ENCODE measurements at places on chromosomes 3 and 15.

DNA sequence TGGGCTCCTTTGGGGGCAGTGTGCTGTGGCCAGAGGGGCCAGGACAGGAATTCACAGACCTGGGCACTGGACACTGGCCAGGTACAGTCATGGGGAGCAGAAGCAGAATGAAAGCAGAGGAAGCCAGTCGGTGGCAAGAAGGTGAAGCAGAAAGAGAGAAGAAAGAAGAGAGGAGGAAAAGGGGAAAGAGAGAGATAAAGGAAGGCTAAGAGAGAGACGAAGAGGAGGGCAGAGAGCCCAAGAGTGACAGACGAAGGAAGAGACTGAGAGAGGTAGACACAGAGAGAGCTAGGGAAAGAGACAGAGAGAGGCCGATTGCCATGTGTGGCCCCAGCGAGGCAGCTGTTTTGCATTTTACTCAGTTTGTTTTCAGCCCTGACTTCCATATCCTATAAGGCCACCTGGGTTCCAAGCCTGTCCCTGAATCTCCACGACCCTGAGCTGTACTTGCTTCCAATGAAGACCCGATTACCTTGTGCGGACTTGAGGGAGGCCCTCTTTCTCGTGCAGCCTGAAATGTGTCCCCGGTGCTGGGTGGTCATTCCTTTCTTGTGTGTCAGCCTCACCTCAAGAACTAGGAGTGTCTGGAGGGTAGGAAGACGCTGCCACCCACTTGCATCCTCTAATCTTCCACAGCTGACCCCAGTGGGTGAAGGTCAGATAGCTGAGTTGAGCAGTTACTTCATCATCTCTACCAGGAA, 73.9 kb downstream of the LSM3 start:
- no peak for DNase-seq

DNA sequence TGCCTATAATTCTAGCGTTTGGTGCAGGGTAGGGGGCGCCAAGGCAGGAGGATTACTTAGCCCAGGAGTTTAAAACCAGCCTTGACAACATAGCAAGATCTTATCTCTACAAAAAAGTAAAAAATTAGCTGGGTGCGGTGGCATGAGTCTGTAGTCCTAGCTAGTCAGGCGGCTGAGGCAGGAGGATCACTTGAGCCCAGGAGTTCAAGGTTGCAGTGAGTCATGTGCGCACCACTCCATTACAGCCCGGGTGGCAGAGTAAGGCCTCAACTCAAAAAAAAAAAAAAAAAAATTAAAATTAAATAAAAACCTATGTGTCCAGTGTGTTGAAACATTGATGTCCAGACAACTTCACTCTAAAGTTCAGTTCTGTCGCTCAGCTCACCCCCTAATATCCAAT, 78.2 kb upstream of the SOX2 start:
- no peak for DNase-seq

DNA sequence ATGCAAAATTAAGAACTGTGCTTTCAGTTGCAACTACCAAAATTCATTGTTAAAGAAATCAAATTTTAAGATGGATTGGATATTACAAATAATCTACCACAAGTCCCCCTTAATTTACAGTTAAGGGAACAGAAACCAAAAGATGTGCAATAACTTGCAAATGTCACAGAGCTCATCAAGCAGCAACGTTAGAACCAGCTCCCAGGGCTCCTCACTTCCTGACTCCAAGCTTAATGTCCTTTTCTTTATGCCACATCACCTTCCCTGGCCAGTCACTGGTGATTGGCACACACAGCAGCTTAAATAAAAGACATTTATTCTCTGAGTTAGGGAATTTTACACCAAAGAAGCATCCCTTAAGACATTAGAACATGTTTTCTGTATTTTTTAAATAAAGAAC, 159.7 kb downstream of the RSL24D1 start:
- DNase-seq: no peak

DNA sequence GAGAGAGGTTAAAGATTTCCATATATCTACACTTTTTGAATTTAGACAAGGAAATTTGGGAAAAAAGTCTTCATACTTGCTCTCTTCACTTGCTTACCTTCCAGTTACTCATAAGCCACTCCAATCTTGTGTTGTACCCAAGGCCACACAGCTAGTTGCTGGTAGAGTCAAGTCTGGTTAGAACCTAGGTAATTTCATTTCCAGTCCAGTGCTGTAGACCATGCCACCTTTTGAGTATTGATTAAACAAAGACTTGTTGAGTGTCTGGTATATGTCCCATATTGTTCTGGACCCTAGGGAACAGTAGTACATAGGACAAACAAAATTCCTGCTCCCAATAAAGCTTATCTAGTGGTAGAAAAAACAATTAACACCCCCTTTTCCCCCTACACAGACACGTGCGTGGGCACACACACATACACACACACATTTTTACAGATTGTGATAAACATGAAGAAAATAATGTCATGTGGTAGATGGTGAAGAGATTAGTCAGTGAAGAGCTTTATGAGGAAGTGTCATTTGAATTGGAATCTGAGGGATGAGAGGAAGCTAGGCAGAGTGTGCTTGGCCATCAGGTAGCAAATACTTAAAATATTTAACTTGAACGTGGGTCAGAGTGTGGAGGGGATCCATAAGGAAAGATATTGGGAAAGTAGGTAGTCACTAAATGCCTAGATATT, 2.1 kb downstream of the CMC1 start:
- DNase-seq: no peak

DNA sequence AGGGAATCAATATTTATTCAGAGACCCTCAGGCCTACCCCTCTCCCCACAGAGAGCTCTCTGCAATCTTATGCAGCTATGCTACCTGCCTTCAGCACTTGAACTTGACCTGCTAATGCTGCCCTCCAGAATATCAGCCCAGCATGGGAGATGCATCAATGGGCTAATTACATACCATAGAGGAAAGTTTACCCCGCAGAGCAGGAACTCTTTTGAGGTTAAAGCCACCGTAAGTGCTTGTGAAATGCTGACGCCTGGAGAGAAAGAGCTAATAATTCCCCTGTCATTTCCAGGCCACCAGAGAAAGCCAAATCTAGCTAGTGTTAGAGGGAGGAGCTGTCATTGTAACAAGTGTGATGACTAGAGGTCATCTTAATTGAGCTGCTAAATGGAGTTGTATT, 127.5 kb downstream of the CHST2 start:
- no peak for DNase-seq

Data from CD4-positive, alpha-beta T cell treated with Interleukin-2 at 100 ng/mL for 4 hours (primary cell).